Hepatocyte (in vitro differentiated cells): ENCODE measurements at places on chromosomes 5 and 9. TPM values are rescaled to one million over a fixed set of nuclear protein-coding genes. Genes with fewer than 3 reads are reported as not detected.

- DNase-seq: no peak
- peaks cover 2% of the 10 kb centered on the region for H3K27me3 ChIP-seq
- H3K4me1 ChIP-seq: peaks cover 22% of the 10 kb centered on the region
Measured at GRCh38 chr5:39577529-39577928, 152.7 kb upstream of the DAB2 start.

CARTPT gene
- 0.60 and 3.3 TPM in 2 replicates for total RNA-seq

GRCh38 chr5:159208514-159209437 is 577 bp downstream of the RNF145 start:
- peaks cover 25% of the 10 kb centered on the region for H3K4me1 ChIP-seq
- H3K27me3 ChIP-seq: no peaks in the 10 kb centered on the region
- no peaks in the 10 kb centered on the region for H3K36me3 ChIP-seq
- DNase-seq: peak; percentile 64

DCANP1 gene
- total RNA-seq: not detected in 2 replicates

- DNase-seq: no peak
- H3K27ac ChIP-seq: no peak overlapping the region
- H3K4me1 ChIP-seq: no peaks in the 10 kb centered on the region
- no peaks in the 10 kb centered on the region for H3K27me3 ChIP-seq
- no peaks in the 10 kb centered on the region for H3K36me3 ChIP-seq
Measured at GRCh38 chr5:106116682-106117081, 1554.1 kb downstream of the EFNA5 start.

- no peak for DNase-seq
- no peaks in the 10 kb centered on the region for H3K36me3 ChIP-seq
- no peaks in the 10 kb centered on the region for H3K27me3 ChIP-seq
- H3K4me3 ChIP-seq: no peak overlapping the region
- H3K4me1 ChIP-seq: peaks cover 22% of the 10 kb centered on the region
Measured at GRCh38 chr5:102762562-102763227, 7.6 kb downstream of the PAM start.

GRCh38 chr9:35333551-35333950 is 156.4 kb upstream of the RUSC2 start:
- H3K36me3 ChIP-seq: no peaks in the 10 kb centered on the region
- H3K27me3 ChIP-seq: no peaks in the 10 kb centered on the region
- H3K4me3 ChIP-seq: no peak overlapping the region
- no peak for DNase-seq
- no peaks in the 10 kb centered on the region for H3K4me1 ChIP-seq
